ENCODE measurements at places on chromosomes 3 and 15.

DNA sequence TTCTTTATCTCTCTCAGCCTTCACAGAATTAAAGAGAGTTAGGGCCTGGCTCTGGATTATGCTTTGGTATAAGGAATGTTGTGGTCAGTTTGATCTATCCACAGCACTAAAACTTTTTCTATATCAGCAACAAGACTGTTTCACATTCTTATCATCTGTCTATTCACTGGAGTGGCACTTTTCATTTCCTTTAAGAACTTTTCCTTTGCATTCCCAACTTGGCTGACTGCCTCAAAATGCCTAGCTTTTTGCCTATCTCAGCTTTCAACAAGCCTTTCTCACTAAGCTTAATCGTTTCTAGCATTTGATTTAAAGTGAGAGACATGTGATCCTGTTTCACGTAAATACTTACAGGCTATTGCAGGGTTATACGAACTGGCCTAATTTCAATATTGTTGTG lies 471.8 kb downstream of the GBE1 start:
- DNase-seq: no peak

DNA sequence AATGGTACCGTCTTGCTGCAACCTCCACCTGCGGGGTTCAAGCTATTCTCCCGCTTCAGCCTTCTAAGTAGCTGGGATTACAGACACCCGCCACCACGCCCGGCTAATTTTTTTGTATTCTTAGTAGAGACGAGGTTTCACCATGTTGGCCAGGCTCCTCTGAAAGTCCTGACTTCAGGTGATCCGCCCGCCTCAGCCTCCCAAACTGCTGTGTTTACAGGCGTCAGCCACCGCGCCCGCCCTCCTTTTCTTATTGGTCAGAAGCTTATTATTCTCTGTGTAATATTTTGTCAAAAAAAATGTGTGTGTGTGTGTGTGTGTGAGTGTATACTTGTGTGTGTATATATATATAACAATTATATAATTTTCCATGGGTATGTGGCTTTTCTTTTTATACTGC lies 425.6 kb downstream of the CADM2 start:
- no peak for DNase-seq

DNA sequence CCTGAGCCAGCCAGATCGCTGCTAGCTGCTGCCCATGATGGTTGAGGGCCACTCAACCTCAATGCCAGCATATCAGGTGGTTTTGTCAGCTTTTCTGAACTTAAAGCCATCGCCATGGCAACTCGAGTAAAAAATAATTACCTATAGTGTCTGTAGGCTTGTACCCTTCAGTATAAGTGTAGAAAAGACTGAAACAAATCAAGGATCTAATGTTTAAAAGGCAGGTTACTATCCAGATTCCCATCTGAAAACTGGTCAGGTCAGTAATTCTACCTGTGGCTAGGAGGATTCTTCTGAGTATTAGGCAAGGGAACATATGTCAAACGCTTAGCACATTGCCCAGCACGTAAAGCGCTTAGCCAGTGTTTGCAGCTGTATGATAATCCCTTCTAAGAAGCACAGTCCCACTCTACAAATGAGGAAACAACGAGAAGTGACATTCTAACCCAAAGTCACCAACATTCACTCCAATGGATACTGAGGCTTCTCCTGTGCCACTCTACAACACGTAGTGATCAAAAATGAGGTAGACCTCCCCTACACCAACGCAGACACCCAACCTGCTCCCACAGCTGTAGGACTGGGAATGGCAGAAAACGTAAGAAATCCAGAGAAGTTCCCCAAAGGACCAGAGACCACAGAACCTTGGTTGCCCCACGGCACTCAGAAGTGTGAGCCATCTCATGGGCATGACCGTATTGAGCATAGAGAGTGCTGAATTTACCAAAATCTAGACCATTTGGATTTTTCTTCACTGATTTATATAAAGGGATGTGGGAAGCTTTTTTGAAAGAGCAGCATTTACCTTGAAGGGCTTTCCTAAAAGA lies 55.3 kb downstream of the SLTM start:
- no peak for DNase-seq

GRCh38 chr3:53974324-53974723 lies 82.7 kb upstream of the SELENOK start:
- DNase-seq: no peak

DNA sequence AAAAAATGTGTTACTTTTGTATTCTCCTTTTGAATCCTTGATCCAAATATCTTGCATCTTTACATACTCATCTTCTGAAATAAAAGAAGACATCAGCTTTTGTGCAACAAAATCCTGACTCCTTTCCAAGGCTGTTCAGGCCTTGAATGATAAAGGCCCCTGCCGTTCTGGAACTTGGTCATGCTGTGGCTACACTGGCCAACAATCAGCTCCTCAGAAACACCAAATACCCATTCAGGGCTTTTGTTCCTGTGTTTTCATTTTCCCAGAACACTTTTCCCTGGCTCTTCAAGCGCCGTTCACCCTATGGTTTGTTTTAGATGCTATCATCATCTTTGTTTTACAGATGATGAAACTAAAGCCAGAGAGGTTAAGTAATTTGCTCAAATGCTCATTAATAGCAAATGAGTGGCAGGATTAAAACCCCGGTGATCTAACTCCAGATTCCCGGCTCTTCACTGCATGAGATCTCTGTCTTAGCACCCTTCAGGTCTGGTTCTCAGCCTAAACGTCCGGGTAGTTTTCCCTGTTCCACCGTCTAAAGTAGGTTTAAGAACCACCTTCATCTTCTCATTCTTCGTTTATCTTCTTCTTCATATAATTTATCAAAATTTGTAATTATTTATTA lies 58.3 kb downstream of the EPHA3 start:
- DNase-seq: no peak

Data from COR-L47 (cell line).